CD4-positive, alpha-beta T cell (primary cell): ENCODE measurements at places on chromosomes 11 and 22.
A peak's percentile ranks its signal among the peaks of the same experiment; 100 is the strongest.

- DNase-seq: no peak
These were observed 53.3 kb upstream of the JAM3 start for GRCh38 chr11:134015556-134015955.

GRCh38 chr11:99343117-99343516 is 322.4 kb downstream of the CNTN5 start:
- DNase-seq: no peak

GRCh38 chr11:10878408-10879214 is 20.8 kb upstream of the ZBED5 start:
- no peak for DNase-seq

DNA sequence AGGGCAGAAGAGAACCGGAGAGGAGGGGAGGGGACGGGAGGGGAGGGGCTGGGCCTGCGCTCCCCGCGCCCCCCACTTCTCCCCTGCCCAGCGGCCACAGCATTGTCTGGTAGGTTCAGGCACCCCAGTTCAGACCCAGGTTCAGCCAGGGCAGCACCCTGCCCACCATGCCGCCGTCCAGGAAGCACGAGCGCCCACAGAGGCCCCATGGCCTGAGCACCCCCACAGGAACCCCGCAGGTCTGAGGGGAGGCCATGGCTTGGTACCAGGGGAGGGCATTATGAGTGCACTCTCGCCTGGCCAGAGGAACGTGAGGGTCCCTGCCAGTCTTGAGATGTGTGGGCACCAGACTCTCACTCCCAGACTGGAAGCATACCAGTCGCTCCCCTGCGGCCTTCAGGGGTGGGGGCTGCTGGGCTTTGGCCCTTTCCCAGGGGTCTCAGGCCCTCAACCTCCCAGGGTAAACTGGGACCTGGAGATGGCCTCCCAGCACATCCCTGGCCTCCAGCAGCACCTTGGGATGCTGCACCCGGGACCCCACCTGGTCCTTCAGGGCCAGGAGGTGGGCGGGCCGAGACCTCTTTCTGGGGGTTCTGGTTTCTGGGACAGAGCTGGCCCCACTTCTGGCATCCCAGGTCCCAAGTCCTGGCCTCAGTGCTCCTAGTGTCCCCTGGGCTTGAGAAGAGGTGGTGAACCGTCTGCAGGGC is 597 bp upstream of the PLXNB2 start:
- no peak for DNase-seq

DNA sequence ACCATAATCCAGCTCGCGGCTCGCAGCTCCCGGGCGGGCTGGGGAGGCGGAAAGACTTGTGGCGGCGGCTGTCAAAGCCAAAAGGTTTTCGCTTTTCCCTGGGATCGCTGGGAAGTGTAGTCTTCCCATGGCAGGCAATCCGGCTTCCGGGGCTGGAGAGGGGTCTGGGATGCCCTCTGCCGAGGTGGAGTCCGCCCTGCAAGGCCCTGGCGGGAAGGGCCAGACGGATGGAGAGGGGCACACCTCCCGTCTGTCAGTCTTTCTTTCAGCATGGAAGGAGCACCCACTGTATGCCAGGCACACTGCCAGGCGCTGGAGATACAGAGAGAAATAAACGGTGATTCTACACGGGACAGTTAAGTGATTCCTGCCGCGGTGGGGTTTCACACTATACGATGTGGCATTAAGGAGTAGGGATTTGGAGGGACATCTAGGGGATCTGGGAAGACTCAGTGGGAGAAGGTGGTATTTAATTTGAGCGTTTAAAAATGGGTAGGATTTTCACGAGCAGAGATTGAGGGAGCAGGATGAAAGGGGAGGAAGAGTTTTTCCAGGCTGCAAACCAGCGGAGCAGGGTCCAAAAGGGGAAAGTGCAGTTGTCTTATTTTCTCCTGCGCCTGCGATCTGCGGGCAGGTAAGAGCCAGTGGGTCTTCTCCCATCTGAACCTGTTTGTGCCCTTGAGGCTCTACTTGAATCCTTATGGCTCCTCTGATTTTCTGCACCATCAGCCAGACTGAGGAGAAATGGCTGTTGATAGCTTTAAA is at the start of gene BACE1:
Gene BACE1, minus strand, starts transcription at position 60 of the 765 bp plus-strand sequence. CDS start 461 bp downstream, outside the sequence.
- no peak for DNase-seq

DNA sequence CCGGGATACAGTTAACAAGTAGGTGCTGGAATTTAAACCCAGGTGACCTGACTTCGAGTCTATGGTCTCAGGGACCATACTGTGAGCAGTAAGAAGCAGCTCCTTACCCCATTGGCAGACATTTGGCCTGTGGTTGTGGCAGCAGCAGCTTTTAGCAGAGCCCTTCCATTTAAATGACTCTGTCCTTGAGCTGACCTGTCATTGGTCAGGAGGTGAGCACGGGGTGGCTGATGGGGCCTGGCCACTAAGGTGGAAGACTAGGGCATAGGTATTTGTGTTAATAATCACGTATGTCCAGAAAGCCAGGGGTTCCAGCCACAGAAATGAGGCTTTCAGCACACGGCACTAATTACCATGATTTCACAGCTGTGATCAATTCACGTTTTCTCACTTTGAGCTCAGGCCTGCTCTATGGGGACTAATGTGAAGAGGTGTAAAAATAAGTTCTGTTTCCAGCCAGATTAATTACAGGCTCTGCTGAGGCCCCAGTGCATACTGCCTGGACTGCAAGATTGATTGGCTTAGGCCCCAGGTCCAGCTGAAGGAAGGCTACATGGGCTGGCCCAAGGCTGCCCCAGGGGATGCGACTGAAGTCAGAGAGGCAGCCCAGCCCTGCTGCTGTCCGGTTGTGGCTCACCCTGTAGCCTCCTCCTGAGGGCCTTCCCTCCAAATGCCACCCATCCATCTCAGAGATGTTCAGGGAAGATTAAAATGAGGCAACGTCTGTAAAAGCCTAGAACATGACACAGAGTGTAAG is 76.0 kb downstream of the FDX1 start:
- no peak for DNase-seq

- DNase-seq: no peak
These were observed 106.1 kb downstream of the ZBTB16 start for GRCh38 chr11:114165326-114166230.

GRCh38 chr11:37525336-37525735 is 927.3 kb upstream of the RAG2 start:
- DNase-seq: no peak

- DNase-seq: no peak
These were observed 1.1 kb upstream of the VSIG2 start for GRCh38 chr11:124753205-124753604.

GRCh38 chr11:12007769-12008737 is at the start of gene DKK3:
DKK3 (minus strand) TSS chr11:12008626; CDS start chr11:12008582, 44 bp downstream.
- peak; percentile 15 for DNase-seq

- no peak for DNase-seq
These were observed 52.6 kb upstream of the LRRC32 start for GRCh38 chr11:76723142-76723541.

DNA sequence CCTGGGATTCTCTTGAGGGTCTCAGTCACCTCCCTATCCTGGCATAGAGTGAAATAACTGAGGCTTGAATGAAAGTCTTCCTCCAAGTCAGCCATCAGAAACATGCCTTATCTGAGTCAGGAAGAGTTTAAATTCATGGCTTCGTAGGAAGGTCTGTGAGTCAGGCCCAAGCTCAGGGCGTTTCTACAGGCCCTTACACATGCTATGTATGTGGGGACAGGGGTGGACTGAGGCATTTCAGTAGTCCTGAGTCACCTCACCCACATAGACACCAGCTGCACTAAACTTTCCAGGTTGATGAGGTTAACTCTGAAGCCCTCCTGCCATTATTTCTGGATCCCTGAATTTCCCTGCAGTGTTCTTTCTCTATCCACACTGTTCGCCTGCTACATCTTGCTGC is 134.6 kb upstream of the RCN1 start:
- no peak for DNase-seq

GRCh38 chr11:130523609-130524008 is 75.2 kb downstream of the ADAMTS15 start:
- no peak for DNase-seq

DNA sequence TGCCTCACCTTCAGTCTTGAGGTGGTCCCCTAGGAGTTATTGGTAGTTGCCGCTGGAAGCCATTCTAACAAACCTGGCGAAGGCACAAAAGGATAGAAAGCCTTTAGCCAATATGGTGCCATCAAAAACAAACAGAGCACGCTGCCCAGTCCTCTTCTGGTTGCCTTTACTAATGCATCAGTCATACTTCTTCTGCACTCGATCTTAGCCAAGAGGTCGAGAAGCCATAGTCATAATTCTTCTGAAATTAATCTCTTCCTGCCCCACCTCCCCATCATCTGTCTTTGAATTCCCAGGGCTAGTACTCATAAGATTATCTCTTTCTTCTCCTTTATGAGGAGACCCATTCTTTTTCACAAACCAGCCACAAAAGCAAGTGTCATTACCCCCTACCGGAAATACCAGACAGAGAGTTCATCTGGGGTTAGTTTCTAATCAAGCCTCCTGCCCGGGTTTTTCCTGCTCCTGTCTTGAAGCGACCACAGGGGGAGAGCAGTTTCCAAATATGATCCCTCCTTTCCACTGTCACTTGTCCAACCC is 21.4 kb upstream of the EHF start:
- no peak for DNase-seq

DNA sequence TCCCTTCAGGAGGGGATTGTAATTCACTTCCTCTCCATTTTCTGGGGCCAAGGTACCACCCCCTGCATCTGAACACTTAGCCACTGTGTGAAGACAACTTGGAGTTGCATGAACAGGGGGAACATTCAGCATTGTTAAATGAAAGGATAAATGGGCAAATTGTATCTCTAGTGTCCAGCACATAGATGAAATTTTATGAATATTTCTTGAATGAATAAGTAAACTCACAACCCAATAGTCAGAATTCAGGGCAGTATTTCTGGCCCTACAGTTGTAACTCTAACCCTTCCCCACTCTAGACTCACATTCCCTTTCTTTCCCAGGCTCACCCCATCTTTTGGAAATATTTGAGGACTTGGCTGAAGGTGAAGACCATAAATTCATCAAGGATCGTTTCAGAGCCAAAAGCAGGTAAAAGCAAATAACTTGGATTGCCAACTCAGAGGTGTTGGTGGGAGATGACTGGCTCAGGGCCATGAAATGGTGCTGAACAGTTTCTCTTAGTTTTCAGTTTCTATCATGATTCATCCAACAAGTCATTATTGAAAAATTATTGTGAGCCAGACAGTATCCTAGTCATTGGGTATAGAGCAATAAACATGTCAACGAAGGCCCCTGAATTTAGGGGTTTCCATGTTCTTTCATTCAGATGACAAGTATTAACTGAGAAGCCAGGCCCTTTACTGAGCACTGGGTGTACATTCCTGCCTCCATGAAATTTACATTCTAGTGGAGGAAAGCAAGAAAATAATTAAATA is 33.3 kb upstream of the ZC3H12C start:
- no peak for DNase-seq

DNA sequence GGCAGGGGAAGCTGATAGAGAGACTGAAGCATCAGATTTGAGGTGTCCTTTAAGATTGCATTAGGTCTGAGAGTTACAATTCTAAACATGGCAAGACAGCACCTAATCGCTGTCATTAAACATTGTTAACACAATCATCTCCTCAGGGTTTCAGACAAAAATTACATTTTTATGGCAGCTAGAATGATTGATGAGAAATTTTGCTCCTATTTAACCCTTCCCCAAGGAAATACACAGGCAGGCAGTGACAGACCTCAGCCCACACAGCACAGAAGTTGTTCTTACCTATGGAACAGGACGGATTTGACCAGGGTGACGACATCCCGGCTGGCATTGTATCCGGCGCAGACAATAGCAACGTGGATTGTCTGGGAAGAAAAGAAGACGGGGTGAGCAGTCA is 294.3 kb downstream of the LARGE1 start:
- DNase-seq: no peak

DNA sequence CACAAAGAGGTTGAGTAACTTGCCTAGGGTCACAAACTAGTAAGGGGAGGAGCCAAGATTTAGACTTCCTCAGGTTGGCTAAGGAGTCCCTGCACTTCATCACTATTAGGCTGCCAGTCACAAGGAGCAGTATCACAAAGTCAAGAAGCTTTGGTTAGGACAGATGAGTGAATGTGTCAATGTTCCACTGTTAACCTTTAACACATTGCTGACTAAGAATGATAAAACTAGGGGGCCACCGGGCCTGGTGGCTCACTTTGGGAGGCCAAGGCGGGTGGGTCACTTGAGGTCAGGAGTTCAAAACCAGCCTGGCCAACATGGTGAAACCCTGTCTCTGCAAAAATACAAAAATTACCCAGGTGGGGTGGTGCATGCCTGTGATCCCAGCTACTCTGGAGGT is 32.0 kb downstream of the TMEM123 start:
- DNase-seq: no peak

DNA sequence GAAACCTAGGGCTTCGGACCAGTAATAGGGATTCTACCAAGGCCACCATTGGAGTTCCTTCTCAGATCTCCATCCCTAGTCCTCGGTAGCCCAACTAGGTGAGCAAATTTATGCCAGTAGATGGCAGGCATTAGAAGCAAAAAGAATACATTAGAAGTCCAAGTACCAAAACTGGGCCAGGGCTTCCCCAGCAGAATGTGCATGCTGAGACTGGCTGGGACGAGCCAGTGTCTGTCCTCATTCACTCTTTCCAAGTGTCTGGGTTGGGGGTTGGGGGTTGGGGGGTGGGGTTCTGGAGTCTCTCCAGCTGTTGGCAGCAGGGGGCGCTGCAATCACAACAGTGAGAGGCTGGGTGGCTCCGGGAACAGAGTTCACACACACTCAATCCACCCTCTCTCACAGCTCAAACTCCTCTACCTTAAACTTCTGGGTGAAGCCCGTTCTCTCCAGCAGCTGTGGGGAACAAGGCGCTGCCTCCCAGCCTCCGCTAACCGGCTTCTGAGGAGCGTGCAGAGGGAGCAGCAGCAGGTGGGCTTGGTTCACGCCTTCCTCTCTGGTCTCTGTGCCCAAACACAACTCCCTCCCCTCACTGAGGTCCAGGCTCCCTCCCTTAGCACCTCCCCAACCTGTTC is 57.5 kb downstream of the BTG4 start:
- DNase-seq: no peak
